ENCODE measurements at places on chromosomes 4 and X.

GRCh38 chrX:138748480-138748879 is 37.0 kb upstream of the FGF13 start:
- peak; percentile 28 for DNase-seq

DNA sequence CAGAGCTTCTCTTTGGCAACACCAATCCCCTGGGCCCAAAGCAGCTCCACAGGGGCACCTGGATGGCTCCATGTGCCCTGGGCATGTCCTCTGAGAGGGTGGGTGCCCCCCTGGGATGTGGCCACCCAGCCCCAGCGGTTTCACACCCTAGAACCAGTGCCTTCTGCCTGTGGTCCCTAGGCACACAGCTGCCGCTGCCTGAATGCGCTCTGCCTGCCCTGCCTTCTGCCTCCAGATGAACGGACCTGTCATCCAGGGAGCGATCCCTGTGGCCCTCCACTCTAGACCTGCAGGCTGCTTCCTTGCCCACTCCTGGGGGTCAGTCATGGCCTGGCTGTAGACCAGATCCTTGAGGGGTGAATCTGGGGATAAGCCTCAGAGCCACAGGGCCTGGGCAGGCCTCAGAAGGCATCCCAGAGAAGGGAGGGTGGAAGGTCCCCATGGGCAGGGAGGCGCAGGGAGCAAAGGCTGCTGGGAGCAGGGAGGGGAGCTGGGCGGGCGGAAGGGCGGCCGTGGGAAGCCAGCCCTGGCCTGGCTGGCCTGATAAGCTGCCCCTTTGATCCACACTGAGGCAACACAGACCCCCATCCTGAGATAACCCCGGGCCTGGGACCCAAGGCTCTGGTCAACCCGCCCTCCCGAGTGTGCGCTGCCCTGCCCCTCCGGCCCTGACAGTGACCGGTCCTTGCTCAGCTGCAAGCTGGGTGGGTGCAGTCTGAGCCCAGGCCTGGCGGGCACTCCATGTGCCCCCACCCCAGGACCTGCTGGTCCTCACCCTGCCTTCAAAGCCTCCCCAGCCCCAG is 8.1 kb upstream of the FGFR3 start:
- DNase-seq = no peak

- DNase-seq = peak; percentile 41
Observed at GRCh38 chrX:129736491-129736890, 2.3 kb upstream of the XPNPEP2 start.

GRCh38 chrX:139801397-139801813 is 93.4 kb upstream of the MCF2 start:
- DNase-seq = no peak

DNA sequence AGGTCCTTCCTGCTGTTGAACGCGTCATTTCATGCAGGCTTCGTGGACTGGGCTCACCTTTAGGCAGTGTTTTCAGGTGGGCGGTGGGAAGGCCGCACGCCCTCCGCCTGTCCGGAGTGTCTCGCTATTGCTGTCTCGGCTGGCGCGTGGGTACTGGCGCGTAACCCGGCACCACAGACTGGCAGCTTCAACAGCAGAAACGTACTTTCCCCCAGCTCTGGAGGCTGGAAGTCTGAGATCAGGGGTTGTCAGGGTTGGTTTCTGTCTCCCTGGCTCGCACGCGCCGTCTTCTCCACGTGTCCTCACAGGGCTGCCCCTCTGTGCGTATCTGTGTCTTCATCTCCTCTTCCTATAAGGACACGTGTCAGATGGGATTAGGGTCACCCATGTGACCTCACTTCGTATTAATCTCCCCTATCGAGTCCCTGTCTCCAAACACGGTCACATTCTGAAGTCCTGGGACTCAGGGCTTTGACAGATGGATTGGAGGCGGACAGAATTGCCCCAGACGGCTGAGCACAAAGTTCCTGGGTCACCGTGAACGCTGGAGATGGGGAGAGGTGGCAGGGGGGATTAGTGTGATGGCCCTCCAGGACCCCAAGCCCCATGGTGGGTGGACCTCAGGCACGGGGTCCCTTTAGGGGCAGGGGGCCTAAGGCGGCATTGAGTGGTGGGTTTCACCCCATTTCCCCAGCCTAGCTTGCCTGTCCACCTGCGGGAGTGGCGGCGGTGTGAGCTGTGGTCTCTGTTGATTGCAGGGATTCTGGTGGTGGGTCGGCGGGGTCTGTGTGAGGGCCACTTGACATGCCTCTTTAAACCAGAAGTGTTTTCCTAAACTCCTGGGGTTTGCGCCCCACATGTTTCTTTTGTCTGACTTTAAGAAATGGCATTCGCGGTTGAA is 83.4 kb upstream of the LRPAP1 start:
- DNase-seq = no peak

GRCh38 chr4:53479736-53480525 is 102.5 kb downstream of the FIP1L1 start:
- DNase-seq = no peak

DNA sequence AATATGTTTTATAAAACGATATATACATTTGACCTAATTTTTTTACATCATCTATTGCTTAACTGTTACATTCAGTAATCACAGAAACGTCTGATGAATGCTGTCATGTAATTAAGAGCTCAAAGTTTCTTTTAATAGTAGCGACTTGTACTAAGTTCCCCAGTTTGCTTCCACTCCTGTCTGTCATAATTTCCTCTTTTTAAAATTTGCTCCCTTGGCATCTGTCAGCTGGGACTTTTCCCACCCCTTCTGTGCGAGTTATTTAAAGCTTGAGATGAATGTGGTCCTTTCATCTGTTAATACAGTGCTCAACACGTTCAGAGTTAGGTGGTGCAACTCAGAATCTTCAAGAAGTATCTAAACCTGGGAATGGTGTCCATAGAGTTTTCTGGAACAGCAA is 1.2 kb downstream of the RAP1GDS1 start:
- DNase-seq = no peak

- DNase-seq = no peak
Observed at GRCh38 chr4:77560170-77560569, 45.5 kb upstream of the CXCL13 start.

GRCh38 chr4:119729835-119730670 is 101.4 kb upstream of the PDE5A start:
- DNase-seq = no peak

DNA sequence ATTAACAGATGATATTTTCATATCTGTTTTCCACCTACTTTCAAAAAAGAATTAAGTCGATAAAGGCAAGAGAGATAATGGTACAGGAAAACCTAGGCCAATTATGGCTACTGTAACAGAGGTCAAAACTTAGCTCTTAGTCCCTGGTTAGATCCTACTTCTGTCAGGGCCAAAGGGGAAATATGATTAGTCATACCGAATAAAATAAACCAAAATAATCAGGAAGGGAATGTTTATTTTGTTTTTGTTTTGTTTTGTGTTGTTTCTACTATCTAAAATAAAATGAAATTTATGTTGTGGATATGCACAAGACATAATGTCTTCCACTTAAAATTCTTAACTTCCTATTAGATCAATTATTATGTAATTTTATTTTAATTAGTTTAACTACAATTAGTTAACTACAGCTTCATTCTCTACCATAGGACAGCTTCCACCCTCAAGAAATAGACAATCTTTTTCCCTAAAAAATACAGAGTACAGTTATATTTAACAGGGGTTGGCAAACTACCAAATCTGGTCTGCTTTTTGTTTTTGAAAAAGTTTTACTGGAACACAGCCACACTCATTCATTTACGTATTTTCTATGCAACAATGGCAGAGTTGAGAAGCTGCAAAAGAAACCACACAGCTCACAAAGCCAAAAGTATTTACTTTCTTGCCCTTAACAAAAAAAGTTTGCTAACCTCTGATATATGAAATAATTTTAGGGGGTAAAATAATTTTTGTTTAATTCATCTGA is 25.4 kb downstream of the TMEM47 start:
- DNase-seq = no peak

- DNase-seq = no peak
Observed at GRCh38 chrX:133414406-133415275, 648 bp downstream of the GPC4 start.

- DNase-seq = no peak
Observed at GRCh38 chr4:5893004-5893580, at the start of gene CRMP1. CRMP1 (minus strand) TSS chr4:5893086; CDS start chr4:5892969, 117 bp downstream.

DNA sequence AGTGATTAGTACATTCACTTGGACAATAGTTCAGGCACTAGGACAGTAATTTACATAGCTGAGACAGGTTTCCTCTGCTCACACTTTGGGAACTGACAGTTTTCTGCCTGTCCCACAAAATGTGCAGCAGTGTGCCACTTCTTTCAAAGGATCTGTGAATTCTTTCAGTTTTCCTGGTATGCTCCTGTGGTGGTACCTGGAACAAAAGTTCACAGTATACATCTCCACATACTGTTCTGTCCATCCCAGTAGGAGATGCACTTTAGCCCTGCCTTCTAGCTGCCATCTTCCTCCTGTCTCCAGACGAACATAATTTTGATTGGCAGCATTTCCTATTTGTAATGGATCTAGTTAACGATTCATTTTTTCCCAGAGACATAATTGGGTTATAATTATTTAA is 360.8 kb upstream of the CXorf51B start:
- DNase-seq = no peak

GRCh38 chr4:151031831-151032605 is 16.9 kb upstream of the LRBA start:
- DNase-seq = peak; percentile 86

DNA sequence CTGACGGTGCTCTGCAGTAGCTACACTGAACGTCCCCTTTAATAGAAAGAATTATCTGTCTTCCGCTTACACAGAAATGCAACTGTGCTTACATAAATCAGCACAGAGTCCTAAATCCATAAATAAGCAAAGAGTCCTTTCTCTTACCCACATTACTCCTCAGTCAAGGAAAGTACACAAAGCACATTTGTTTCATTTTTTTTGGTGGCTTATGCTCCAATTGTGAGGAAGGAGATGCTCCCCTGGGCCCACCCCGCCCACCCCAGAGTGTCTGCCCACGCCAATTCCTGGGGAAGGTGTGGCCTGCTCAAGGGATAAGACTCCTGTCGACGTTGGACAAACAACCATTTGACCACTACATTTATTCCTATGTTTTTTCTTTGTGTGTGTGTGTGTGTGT is 53.8 kb downstream of the CPLX1 start:
- DNase-seq = no peak

DNA sequence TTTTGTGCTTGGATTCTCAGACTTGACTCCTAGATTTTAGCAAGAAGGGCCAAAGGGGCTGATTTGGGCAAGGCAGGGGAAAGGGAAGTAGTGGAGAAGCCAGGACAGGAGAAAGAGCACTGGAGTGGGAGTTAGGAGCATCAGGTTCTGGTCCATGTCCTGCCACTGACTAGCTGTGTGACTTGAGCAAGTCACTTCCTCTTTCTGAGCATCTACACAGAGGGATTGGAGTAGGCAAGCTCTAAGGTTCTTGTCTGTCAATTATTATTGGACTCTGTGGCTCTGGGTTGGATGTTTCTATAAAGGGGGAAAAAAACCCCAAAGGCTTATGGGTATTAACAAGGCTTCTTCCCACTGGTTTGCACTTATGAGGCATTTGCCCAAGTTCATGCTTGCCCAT is 24.4 kb downstream of the PLAC1 start:
- no peak for DNase-seq

DNA sequence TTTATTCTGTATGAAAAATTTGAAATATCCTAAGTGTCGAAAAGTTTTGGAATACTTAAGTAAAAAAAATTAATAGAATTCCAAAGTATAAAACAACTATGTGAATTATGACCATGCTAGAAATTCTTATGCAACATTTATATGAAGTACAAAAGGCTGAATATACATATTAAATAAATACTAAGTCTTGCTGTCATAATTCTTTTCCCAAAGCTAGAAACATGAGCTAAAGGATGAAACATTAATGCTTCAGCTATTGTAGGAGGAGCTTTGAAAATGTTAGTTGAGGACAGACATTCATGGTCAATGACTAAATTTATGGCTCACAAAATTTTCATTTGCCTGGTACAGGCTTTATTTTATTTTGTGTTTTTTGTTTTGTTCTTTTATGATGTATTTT is 207.3 kb downstream of the GABRB1 start:
- no peak for DNase-seq

DNA sequence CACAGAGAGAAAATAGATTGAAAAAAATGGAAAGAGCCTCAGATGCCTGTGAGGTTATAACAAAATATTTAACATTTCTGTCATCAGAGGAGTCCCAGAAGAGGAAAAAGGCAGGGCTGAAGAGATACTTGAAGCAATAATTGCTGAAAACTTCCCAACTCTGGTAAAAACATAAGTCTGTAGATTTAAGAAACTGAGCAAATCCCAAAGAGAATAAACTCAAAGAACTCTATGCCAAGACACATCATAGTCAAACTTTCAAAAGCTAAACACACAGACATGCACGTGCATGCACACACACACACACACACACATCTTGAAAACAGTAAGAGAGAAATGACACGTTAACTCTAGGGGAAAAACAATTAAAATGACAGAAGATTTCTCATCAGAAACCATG is 94.1 kb downstream of the SLC16A2 start:
- DNase-seq = no peak

DNA sequence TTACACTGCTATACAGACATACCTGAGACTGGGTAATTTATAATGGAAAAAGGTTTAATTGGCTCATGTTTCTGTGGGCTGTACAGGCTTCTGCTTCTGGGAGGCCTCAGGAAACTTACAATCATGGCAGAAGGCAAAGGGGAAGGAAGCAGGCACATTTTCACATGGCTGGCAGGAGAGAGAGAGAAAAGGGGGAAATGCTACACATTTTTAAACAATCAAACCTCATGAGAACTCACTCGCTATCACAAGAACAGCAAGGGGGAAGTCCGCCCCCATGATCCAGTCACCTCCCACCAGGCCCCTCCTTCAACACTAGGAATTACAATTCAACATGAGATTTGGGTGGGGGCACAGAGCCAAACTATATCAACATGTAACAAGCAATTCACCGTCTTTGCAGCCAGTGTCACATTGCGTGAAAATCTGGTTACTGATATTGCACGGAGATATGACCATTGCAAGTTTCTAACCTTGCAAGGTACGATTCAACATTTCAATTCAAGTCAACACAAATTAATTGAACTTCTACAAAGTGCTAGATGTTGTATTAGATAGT is 61.7 kb upstream of the RELL1 start:
- no peak for DNase-seq

DNA sequence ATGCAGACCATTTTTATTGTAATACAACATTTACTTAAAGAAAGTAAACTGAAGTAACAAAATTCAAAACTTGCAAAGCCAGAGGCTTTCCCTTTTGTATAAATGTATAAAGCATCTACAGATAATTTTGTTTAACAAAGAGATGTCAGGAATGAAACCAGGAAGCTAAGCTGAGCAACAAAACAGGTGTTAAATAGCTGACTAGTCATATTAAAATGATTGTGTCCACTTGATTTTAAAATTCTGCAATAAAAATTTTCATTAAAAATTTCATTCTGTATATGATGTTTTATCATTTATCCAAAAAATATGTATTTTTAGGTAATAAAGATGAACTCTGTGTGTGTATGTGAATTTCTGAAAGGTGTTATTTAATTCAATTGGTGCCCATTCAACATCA is 72.0 kb upstream of the TRAM1L1 start:
- no peak for DNase-seq

Data from activated CD4-positive, alpha-beta T cell treated with anti-CD3 and anti-CD28 coated beads, Interleukin-2, Interleukin-6, amounts not matched to agents 100 ng/mL and 50 ng/mL, durations not matched to agents 16 hours and 8 hours (primary cell).